Cardiac fibroblast (primary cell): ENCODE measurements at places on chromosomes 1 and 21.

DNA sequence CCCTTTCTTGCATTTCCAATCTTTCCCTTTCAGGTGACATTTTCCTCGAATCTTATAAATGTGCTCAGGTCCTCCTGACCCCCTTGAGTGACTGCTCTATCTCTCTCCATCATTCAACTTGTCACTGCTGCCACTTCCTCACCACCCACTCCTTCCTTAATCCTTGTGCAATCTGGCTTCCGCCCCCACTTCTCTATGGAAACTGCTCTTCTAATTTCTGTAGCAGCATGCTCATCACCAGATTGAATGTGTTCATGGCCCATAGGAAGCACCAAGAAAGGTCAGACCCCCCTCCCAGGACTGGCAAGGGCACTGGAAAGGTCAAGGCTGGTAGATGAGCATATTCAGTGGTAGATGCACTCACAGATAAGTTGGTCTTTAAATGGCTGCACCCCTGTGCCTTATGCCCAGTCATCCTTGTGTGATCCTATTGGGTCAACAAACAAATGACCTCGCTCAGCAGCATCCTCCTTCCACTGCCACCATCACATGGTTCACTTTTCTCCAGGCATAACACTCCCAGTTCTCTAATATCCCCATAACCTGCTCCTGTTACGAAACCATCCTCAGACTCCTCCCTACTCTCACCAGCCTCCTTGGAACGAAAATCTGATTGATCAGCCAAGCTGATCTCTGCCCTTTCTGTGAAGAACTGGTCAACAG, 288.5 kb upstream of the POU3F1 start:
- DNase-seq = no peak

- no peak for DNase-seq
Measured at GRCh38 chr1:151475175-151475574, 15.9 kb upstream of the POGZ start.

DNA sequence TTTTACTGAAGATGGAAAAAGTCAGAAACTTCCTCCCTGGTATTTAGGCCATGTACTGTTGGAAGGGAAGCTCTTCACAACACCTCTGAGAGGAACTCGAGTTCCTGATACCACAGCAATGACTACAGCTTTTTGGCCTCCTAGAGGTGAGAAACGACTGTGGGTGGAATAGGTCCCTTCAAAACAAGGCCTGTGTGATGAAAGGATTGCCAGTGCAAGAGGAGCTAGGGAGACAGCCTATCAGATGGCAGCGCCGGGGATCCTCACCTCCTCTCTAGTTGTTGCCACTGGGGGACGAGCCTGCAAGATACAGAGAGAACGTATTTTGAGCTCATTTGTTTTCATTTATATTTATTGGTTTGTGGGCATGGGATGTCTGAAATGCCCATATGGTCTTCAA, 187.8 kb upstream of the KCND3 start:
- DNase-seq = no peak

GRCh38 chr1:21149430-21149854, 27.3 kb downstream of the EIF4G3 start:
- DNase-seq = peak; percentile 82

DNA sequence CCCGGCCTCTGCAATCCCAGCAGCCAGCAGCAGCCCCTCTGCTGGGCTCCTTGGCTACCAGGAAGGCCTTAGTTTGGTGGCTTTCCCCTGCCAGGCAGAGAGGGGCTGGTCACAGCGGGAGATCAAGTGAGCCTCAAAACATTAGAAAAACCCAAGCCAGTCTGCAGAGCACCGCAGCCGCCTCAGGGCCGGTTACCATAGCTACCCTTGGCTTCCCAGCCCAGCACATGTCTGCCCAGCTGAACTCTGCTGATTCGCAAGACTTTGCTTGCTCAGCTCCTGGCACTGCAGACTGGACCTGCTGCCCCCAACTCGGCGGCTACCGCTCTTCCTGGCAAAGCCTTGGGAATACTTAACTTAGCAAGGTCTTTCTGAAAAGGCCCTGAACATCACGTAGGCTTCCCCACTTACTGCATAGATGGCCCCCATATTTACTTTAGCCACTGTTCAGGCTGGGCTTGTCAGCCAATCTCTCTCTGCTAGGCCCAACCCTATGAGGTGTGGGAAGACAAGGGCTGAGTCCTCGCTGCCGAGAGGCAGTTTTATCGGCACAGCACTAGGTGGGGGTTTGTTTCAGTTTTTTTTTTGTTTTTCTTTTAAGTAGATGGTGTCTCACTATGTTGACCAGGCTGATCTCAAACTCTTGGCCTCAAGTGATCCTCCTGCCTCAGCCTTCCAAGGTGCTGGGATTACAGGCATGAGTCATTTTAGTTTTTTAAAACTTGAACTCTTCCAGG, 28.6 kb upstream of the PLEKHG5 start:
- DNase-seq = peak; percentile 40

GRCh38 chr21:28136656-28137255, 855.9 kb downstream of the LTN1 start:
- no peak for DNase-seq

- no peak for DNase-seq
Measured at GRCh38 chr1:96059736-96060135, 661.8 kb upstream of the PTBP2 start.

GRCh38 chr1:154608397-154609270, 648 bp upstream of the ADAR start:
- DNase-seq = peak; percentile 63

GRCh38 chr1:247089616-247090375, 11.2 kb upstream of the ZNF670 start:
- DNase-seq = no peak

DNA sequence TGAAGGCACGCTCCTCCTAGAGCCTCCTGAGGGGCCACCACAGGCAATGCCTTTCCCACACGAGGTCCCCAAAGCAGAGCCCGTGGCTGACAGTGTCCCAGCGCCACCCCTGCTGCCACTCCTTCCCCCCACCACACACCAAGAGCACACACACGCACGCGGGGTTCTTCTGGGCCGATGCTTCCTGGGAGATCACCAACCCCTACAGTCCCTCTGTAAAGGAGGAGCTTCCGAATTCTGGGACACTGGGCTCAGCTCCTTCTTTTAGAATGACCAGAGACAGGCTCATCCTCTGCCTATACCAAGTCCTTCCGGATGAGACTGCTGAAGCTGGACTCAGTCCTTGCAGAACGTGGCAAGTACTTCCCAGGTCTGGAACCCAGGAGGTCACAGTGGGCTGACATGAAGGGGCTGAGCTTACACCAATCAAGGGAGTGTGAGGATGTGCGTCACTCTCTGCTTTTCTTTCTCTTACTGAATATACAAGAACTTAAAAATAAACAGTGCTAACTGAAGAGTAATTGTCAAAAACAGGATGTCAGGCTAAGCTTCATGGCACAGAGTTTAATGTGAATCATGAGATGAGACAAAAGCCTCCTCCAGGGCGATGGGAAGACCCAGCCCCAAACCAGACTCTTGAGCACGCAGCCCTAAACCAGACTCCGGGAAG, 12.7 kb downstream of the SSU72 start:
- DNase-seq = no peak

GRCh38 chr1:59333626-59334277, 36.9 kb downstream of the FGGY start:
- DNase-seq = peak; percentile 64

DNA sequence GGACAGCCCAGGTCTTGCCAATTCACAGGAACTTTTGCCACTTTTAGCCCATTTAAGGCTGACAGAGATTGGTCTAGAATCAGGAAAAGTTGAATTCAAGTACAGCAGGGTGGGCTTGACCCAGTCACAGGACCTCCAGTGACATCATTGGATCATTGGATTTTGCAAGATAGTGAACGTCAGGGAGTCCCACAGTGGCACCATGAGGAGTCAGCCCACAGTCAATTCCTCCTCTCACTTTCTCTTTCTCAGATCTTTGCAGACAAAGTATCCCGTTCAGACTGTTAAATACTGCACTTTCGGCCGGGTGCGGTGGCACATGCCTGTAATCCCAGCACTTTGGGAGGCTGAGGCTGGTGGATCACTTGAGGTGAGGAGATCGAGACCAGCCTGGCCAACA, 57.9 kb upstream of the TLR5 start:
- no peak for DNase-seq

GRCh38 chr1:3467096-3468036, 12.9 kb downstream of the ARHGEF16 start:
- no peak for DNase-seq

DNA sequence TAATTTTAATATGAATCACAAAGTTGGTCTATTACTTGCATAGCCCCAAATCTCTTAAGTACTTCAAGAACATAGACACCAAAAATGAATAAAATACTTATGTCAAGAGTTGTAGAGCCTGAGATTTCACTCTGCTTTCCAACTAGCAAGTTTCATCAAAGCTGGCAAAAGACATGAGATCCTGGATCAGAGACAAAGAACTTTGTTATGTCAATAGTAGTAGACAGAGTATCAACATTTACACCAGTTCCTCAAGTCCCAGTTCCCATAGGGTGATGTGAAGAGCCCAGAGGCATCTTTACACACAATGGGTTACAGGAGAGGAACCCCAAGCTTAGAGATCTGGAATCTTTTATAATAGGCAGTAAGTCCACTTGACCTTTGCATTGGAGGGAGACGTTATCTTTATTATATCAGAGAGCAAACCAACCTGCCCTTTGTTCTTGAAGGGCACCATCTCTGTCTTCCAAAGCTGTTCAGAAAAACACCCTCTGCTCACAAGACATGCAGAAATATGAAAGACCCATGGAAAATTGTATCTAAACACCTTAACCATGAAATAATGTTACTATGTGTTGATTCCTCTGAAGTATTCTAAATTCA, 174.4 kb upstream of the GALNT2 start:
- no peak for DNase-seq

DNA sequence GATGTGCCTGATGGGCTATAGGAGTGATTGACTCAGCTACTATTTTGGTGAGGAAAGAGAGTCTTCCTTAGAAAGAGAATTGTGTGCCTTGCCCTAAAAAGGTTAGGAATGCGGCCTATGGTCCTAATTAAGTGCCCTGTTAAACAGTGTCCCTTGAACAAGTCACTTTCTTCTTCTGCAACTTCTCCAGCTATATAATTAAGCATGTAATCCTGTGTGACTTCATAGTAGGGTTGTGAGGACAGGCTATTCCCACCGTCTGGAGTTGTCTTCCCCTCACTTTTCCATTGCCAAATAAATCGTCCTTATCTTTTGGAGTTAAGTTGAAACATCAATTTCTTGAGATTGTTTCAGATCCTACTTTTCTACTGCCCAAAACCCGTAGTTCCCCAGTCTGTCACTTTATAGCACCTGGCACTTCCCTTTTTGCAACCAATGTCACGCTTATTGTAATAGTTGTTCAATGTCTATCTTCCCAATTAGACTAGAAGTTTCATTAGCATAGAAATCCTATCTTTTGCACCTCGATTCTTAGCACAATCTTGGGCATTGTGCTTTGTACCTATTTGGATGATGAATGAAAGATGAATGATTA, 27.6 kb upstream of the SLC16A1 start:
- DNase-seq = no peak

- DNase-seq = no peak
Measured at GRCh38 chr1:28136922-28137613, 39.4 kb downstream of the PTAFR start.

DNA sequence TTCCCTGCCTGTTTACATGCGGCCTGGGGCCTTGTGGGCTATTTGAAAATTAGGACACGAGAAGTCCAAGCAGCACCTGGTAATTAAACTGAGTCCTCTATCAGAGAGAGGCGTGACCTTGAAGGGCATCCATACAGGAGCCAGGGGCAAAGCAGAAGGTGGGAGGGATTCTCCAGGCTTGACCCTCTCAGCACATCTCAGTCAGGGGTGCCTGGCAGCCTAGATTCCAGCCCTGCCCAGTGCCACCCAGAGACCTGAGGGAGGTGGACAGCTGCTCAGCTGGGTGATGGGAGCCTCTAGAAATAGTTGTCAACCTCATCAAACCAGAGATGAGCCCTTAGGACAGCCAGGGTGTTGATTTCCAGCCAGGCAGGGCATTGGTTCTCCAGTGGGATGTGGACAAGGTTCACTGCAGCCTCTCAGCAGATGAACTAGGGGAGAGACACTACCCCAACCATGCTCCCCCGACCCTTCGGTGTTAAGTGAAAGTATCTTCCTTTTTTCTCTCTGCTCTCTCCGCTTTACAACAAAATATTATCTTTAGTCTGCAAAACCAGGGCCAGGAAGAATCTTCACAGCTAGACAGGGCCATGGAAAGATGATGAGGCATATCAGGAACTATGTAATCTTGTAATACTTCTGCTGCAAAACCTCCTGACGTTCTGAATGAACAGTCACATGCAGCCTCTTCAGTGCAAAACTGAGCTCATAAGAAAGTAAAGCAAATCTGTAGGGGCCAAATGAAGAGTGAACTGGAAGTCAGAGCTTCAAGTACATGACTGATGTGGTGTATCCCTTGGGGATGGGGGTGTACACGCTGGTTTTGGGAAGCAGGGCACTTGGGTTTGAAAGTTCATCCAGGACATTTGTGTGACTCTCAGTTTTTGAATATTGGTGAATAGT, 35.9 kb upstream of the ATP5PO start:
- DNase-seq = peak; percentile 64

DNA sequence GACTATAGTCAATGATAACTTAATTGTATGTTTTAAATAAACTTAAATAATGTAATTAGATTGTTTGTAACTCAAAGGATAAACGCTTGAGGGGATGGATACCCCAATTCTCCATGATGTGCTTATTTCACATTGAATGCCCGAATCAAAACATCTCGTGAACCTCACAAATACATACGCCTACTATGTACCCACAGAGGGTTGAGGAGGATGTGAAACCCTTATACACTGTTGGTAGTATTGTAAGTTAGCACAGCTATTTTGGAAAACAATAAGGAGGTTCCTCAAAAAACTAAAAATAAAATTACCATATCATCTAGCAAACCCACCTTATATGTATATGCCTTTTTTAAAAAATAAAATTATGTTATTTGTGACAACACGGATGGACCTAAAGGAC, 198.6 kb downstream of the MRPL39 start:
- DNase-seq = no peak

DNA sequence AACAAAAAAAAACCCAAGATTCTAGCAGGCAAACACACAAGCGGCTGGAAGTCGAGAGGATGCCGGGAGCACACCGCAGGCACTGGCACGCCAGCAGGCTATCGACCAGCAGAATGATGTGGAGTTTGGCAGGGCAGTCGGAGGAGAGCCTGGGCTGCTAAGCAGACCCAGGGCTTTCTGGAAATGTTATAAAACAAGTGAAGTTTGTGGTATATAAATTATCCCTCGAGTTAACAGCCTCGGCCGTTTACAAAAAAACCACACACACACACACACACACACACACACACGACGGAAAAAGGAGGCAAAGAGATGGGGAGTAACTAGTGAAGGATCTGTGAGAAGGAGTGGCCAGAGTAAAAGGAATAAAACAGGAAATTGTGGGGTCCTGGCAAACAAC, 87.2 kb upstream of the IVNS1ABP start:
- DNase-seq = peak; percentile 27
